ENCODE measurements at places on chromosomes 2 and 18. TPM values are rescaled to one million over a fixed set of nuclear protein-coding genes. Genes with fewer than 3 reads are reported as not detected.

TCF7L1 gene
- 25.6 TPM for total RNA-seq

DNA sequence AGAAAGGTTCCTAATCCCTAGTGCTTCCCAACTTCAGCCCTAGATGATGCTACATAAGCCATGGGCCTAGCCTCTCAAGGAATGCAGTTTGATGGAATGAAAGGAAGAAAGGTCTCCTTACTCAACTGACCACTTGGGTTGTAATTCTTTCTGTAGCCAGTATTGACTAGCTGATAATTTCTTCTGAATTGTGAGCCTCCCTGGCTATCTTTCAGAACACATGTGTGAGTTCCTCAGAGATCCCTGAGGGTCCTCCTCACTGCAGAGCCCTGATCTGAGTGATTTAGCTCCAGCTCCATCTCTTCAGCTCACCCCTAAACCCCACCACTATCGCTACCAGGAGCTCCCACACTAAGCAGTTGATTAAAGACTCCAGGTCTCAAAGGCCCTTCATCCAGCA is 31.5 kb downstream of the CFAP210 start:
- H3K27me3 ChIP-seq: no peaks in the 10 kb centered on the region
- H3K4me1 ChIP-seq: no peaks in the 10 kb centered on the region
- no peak for DNase-seq
- H3K36me3 ChIP-seq: no peaks in the 10 kb centered on the region

HES6 gene
- total RNA-seq: 3.1 TPM

DNA sequence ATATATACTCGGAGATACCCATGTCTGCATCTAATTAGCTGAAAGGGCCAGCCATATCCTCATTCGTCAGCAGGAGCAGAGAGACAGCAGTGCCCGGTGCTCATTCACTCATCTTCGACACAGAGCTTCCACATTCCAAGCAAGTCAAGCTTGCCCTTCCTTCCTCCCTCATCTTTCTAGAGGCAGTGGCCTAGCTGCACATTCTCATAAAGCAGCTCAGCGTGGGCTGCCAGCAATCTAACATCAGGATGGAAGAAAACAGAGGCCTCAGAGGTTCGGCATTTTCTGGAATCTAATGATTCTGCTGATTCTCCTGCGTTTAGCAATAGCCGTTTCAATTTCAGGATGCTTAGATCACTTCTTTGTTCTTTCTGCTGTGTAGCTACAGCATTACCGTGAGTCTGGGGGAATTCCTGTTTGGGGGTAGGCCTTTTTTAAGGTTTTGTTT is 68.8 kb downstream of the CLHC1 start:
- no peak overlapping the region for H3K27ac ChIP-seq
- H3K36me3 ChIP-seq: no peaks in the 10 kb centered on the region
- DNase-seq: no peak
- peaks cover 28% of the 10 kb centered on the region for H3K4me1 ChIP-seq
- no peak overlapping the region for H3K4me3 ChIP-seq

TOGARAM2 gene
- total RNA-seq: 4.0 TPM

TPO gene
- 0.46 TPM for total RNA-seq

NAT8 gene
- 1.1 TPM for total RNA-seq

Data from ovary (tissue), 10 donors.